ENCODE measurements at places on chromosomes 3 and 15.
A peak's percentile ranks its signal among the peaks of the same experiment; 100 is the strongest.

DNA sequence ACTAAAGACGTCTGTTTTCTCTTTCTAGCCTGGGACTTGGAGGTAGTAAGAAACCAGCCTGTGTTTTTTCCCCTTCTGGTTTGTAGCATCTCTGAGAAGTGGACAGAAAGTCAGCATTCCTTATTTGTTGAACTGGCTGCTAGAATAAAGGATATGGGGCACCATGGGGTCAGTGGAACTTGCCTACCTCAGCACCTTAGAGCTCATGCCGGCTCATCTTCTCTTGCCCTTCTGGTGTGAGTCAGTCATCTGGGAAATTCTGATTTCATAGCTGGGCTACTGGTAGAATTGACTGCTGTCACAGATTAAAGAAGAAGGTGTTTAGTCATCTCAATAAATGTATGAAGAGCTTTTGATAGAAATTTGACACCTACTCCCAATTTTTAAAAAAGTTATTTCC is 202.7 kb upstream of the TOPAZ1 start:
- no peak for DNase-seq

GRCh38 chr15:97993310-97993738 is 32.8 kb downstream of the ARRDC4 start:
- DNase-seq, result peak; percentile 2

- DNase-seq, result no peak
These were observed at the start of gene PCSK6 for GRCh38 chr15:101489599-101490407. PCSK6 (minus strand) TSS chr15:101489707; CDS start chr15:101489670, 37 bp downstream.

- DNase-seq, result no peak
These were observed 128.4 kb downstream of the NECTIN3 start for GRCh38 chr3:111200027-111200426.

DNA sequence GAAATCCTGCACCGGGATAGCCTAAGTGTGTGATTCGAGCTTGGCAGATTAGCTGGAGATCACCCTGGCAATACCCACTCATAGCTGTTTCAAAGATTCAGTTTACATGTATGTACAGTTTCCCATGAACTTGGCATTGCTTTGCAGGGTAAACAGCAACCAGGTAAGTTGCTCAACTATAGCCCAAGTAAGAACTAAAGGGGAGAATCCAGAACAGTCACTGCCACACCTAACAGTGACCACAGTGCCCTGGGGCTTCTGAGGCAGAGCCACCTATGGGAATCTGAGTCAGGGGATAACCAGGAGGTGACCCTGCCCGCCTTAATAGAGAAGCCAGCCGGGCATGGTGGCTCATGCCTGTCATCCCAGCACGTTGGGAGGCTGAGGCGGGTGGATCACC is 15.9 kb downstream of the CDAN1 start:
- DNase-seq, result no peak

GRCh38 chr15:69414701-69415167 is 585 bp downstream of the KIF23 start:
- DNase-seq, result peak; percentile 97

DNA sequence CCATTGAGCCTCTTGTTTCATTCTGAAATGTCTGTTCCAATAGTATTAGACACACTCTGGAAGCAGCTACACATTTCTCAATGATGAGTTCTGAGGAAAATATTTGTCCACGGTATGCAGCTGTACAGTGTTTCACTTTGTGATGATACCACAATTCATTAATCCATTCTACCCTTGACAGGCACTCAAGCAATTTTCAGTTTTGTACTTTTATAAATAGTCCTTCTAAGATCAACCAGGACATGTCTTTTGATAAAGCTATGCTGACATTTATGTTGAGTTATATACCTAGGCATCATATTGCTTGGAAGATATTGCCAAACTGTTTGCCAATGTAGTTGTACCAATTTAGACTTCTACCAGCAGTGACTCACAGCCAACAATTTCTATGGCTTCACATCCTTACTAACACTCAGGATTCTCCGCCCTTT is 165.1 kb upstream of the COL8A1 start:
- DNase-seq, result peak; percentile 84

DNA sequence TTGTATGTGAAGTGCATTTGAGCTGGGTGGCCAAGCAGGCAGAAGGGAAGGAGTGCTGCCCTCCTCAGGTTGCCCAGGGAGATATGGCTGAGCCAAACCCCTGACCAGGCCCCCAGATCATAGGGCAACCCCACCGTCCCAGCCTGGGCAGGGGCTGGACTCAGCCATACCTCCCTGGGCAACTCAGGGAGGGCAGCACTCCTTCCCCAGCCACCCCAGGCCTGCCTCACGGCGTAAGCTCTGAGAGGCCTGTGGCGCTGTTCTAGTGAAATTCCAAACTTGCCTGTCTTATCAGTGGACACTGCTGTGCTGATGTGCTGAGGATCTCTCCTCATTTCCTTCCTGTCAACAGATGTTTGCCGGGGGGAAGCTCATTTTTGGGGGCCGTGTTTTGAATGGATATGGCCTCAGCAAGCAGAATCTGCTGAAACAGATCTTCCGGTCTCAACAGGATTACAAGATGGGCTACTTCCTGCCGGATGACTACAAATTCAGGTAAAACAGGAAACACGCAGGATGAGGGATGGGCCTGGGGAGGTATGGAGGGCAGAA is 57.6 kb upstream of the FGD5 start:
- no peak for DNase-seq

DNA sequence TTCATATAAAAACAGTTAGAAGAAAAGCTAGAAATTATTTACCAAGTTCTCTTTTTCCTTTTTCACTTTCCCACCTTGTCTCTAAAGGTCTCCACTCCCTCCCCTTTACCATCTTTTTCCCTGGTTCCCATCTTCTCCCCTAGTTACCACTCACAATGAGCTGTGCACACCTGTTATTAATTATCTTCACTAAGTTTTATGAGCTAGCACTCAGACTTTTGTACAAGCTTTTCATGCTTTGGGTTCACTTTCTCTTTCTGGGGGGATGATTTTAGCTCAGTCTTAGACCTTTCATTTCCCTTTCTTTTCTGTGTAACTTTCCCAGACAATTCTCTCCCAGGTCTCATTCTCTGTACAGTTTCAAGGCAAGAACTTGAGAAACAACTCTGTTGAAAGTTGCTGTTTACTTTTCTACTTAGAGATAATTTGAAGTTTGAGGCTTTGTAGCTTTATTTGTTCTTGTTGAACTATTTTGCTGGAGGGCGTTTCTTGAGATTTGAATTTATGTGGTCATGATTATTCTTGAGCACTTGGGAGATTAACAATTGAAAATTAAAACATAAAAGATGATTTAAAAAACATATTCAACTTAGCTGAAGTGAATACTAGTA is 24.0 kb upstream of the AADAC start:
- no peak for DNase-seq

GRCh38 chr15:95279277-95280019 is 1048.1 kb downstream of the MCTP2 start:
- no peak for DNase-seq

- DNase-seq, result no peak
These were observed 3.4 kb downstream of the FSD2 start for GRCh38 chr15:82802497-82802896.

GRCh38 chr3:160088492-160089137 is 100.0 kb downstream of the IL12A start:
- no peak for DNase-seq

- DNase-seq, result no peak
These were observed 7.5 kb downstream of the PIK3CB start for GRCh38 chr3:138827222-138827621.

DNA sequence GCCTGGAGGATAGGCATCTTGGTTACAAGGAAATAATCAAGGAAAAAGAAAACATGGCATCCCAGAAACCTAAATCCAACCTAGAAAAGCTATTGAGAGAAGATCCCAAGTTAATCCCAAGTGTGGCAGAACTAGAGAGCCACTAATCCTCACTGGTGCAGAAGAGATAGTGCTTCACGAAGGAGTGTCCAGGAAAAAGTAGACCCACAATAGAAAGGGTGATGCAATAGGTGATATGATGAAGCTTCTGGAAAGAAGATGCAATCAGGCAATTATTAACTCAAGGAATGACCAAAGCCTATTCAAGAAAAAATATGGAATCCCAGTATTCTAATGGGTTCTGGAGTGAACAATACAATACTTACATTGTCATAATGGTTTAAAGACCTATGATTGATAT is 95.2 kb downstream of the AQP9 start:
- DNase-seq, result no peak

DNA sequence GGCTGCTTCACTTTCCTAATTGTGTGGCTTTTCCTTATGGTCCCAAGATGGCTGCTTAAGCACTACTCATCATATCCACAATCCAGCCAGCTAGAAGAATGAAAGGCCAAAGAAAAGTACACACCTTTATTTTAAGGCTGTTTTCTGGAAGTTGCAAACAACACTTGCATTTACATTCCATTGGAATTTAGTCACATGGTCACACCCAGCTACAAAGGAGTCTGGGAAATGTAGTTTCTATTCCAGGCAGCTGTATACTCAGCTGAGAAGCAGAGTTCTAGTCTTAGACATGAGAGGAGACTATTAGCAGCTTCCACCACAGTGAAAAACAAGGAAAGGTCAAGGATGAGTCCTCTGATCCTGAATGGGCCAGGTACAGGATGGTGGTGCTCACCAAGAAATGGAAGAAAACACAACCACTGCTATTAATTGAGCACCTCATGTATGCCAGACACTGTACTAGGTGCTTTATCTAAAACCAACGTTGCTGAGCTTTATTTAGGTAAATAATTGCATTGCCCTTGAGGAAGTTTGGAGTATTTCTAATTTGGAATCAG is 28.0 kb upstream of the ATG7 start:
- DNase-seq, result peak; percentile 42

- peak; percentile 14 for DNase-seq
These were observed 31.5 kb downstream of the GASK1A start for GRCh38 chr3:43010638-43011037.

DNA sequence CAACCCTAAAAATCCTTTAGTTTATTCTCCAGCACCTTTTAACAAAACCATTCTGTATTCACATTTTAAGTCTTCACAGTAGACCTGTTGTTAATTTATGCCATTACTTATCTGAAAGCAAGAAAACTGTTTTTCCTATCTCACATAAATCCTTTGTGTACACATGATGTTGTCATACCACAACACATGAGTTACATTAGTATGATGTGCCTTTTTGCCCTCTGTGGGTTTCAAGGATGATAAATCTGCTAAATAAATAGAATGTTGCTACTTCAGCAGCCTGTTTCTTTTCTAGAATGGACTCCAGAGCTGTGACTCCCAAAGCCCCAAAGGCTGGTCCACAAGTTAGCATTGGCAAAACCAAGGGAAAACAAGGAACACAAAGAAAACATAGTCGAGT is 151.6 kb downstream of the SERPINI1 start:
- no peak for DNase-seq

DNA sequence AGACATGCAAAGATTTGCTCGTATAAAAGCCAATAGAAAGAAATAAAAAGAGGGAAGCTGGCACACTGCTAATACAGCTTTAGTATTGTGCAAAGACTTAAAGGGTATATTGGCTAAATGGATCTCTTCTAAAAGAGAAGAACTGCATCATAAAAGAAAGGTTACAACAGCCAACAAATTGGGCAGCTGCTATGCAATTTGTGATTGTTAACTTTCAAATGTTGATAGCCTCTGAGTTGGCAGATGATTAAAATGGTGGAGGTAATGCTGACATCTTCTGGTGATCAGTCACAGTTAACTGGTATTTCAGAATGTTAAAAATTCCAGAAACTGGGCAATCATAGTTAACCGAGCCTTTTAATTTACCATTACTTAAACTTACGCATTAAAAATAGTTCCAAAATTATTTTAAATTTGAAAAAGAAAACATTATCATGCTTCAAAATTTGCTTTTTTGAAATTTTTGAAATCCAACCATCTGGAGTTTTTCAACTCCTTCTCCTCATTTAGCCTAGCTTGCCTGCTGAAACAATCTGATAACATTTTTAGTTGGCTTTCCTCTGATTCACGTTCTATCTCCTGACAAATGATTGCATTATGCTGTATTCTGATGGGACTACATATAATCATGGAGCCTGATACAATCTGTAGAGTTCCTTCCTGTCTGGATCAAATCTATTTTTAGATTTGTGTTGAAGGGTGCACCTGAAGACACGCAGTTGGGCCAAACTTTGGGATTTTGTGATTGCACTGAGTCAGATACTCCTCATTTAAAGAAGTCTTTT is 144.0 kb upstream of the PDZRN3 start:
- DNase-seq, result no peak

DNA sequence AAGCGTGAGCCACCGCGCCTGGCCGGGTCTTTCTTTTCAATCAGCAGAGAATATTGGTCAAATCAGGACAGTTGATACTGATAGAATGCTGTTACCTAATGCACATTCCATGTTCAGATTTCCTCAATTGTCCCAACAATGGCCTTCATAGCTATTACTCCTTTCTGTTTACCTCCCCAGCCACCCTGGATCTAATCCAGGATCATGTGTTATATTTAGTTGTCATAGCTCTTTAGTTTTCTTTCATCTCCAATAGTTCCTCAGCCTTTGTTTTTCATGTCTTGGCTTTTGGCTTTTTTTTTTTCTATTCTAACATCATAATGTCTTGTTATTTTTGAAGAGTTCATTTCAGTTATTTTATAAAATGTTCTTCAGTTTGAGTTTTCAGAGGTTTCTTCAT is 14.6 kb downstream of the USP3 start:
- no peak for DNase-seq

GRCh38 chr3:160879859-160880258 is 123.8 kb downstream of the PPM1L start:
- no peak for DNase-seq

DNA sequence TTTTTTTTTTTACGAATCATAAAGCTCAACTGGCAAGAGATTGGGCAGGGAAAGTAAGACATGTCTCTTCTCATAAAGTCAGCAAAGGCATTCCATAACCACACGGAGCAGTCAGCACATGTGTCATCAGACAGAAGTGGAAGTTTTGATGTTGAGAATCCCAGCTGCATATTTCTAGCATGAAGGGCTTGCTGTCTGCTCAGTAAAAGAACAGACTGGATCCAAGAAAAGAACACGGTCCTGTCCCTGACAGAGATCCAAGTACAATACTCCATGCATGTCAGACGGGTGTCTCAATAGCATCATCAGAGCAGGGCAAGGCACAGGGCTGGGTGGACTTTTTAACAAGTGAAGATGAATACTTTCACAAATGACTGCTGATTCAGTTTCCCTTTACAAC is 38.2 kb downstream of the ABI3BP start:
- peak; percentile 75 for DNase-seq

- DNase-seq, result peak; percentile 89
These were observed 65.8 kb downstream of the MB21D2 start for GRCh38 chr3:192851821-192852372.

DNA sequence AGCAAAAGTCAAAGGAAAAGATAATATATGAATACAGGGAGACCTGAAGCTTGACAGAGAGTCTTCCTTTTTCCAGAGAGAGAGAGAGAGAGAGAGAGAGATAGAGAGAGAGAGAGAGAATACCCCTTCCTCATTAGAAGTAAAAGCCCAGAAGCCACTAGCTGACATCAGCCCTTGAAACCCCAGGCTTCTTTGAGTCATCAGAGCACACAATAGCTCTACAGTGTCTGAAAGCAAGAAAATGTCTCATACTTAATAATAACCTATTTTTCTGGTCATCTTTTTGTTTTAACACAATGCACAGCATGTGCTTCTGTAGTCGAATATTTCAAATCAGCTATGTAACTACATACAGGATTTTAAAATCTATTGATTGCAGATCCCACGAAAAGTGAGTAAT is 109.2 kb upstream of the NANOGP8 start:
- DNase-seq, result no peak

GRCh38 chr3:169818316-169818715 is 5.6 kb upstream of the LRRC34 start:
- peak; percentile 56 for DNase-seq
